ENCODE measurements at places on chromosomes 12 and 14.

GRCh38 chr12:2460051-2460670 lies 334.6 kb upstream of the FKBP4 start:
- no peak overlapping the region for H3K4me3 ChIP-seq
- peaks cover 4% of the 10 kb centered on the region for H3K4me1 ChIP-seq
- H3K27me3 ChIP-seq: peaks cover 2% of the 10 kb centered on the region
- DNase-seq: no peak
- no peaks in the 10 kb centered on the region for H3K36me3 ChIP-seq

- no peak for DNase-seq
- no peaks in the 10 kb centered on the region for H3K27me3 ChIP-seq
- peak overlapping the region; percentile 90 for H3K4me3 ChIP-seq
- H3K4me1 ChIP-seq: peaks cover 34% of the 10 kb centered on the region
These were observed 104.3 kb upstream of the FKBP4 start for GRCh38 chr12:2690348-2691005.

- DNase-seq: peak; percentile 34
- H3K4me3 ChIP-seq: peak overlapping the region; percentile 79
- H3K27ac ChIP-seq: peak overlapping the region; percentile 35
- peaks cover 30% of the 10 kb centered on the region for H3K27me3 ChIP-seq
- no peaks in the 10 kb centered on the region for H3K36me3 ChIP-seq
These were observed 982 bp downstream of the BCL7A start for GRCh38 chr12:122022393-122023338.

GRCh38 chr12:49296836-49297694 lies 2.1 kb downstream of the PRPH start:
- peaks cover 29% of the 10 kb centered on the region for H3K4me1 ChIP-seq
- peak; percentile 38 for DNase-seq
- no peak overlapping the region for H3K27ac ChIP-seq
- H3K4me3 ChIP-seq: peak overlapping the region; percentile 78
- H3K27me3 ChIP-seq: peaks cover 42% of the 10 kb centered on the region

DNA sequence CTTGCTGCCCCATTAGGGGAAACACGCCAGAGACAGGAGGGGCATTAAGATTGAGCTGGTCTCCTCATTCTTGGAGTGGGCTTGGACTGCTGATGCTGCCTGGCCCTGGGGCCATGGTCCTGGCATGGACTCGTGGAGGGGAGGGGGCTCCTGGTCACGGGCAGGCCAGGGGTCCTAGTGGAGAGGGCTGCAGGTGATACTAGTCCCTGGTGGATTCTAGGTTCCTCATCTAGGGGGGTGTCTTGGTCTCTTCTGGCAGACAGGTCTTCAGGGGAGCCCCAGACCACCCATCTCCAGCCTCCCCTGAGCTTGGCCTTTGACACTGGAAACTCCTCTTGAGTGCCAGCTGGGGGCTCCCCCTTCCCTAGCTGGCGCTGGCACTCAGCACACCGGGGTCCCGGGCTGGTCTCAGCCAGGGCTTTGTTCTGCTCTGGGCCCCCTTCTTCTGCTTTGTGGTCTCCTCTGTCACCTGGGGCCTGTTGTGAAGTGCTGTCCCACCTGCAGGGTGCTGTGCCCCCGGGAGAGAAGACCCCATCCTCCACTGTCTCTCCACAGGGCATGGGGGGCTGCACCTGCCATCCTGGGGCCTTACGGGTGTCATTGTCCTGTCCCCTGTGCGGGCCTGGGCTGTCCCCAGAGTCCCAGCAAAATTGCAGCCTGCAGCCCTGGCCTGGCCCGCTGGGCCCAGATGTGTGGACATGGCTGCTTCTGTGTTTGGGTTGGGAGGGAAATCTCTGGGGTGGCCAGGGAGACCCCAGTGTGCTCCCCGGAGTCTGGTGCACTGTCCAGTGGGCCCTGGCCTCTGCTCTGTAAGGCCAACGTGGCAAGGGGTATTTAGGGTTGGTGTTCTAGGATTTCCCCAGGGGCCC lies 2.3 kb downstream of the KIF26A start:
- peaks cover 12% of the 10 kb centered on the region for H3K27me3 ChIP-seq
- DNase-seq: no peak
- peaks cover 3% of the 10 kb centered on the region for H3K4me1 ChIP-seq

GRCh38 chr12:79223210-79223609 lies 358.6 kb downstream of the SYT1 start:
- DNase-seq: no peak
- no peak overlapping the region for H3K27ac ChIP-seq
- H3K4me1 ChIP-seq: no peaks in the 10 kb centered on the region
- no peak overlapping the region for H3K4me3 ChIP-seq
- no peaks in the 10 kb centered on the region for H3K36me3 ChIP-seq
- no peaks in the 10 kb centered on the region for H3K27me3 ChIP-seq

- no peaks in the 10 kb centered on the region for H3K36me3 ChIP-seq
- H3K4me1 ChIP-seq: peaks cover 2% of the 10 kb centered on the region
- no peak for DNase-seq
- no peak overlapping the region for H3K4me3 ChIP-seq
- H3K27ac ChIP-seq: no peak overlapping the region
These were observed 2.6 kb upstream of the KLRK1 start for GRCh38 chr12:10392394-10392930.

DNA sequence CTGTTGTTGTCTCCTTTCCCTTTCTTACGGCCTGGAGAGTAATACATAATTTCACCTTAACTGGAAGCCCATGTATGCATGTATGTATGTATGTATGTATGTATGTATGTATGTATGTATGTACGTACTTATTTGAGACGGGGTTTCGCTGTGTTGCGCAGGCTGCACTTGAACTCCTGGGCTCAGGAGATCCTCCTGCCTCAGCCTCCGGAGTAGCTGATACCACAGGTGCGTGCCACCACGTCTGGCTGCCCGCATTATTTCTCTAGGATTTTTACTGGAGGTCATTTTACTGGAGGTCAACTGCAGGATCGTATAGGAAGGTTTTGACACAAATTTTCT lies 644 bp upstream of the OS9 start:
- H3K27me3 ChIP-seq: peaks cover 20% of the 10 kb centered on the region
- DNase-seq: no peak
- no peak overlapping the region for H3K27ac ChIP-seq
- peaks cover 24% of the 10 kb centered on the region for H3K36me3 ChIP-seq
- no peak overlapping the region for H3K4me3 ChIP-seq

DNA sequence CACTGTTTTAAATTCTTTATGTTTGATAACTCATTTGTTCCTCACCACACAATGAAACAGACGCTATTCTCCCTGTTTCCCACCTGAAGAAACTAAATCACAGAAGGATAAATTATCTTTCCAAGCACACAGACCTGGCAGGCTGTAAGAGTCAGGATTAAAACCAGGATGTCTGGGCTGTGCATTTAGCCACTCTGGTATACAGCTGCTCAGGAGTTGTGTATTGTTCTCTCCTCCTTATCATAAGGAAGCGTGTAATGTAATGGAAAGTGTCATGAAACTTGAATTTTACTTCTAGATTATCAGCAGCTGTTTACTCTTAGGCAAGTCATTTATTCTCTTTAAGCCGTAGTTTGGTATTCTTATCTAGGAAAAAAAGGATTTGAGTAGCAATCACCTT lies 154.8 kb upstream of the LRIG3 start:
- DNase-seq: no peak
- H3K4me3 ChIP-seq: no peak overlapping the region
- H3K27ac ChIP-seq: no peak overlapping the region
- no peaks in the 10 kb centered on the region for H3K27me3 ChIP-seq
- no peaks in the 10 kb centered on the region for H3K4me1 ChIP-seq

DNA sequence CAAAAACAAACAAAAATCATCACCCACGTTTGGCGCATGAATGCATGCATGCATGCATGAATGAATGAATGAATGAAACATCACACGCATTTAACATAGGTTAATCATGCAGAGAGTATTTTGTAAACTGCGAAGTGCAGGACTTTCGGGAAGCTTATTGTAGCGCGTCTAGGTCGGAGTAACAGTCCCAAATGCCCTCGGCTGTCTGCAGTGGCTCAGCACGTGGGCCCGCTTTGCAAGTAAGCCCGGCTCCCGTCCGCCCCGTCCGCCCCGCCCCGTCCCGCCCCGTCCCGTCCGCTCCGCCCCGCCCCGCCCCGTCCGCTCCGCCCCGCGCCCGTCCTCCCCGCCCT lies 263 bp upstream of the IFT81 start:
- peak overlapping the region; percentile 8 for H3K27ac ChIP-seq
- H3K27me3 ChIP-seq: peaks cover 31% of the 10 kb centered on the region
- H3K4me3 ChIP-seq: peak overlapping the region; percentile 60
- no peaks in the 10 kb centered on the region for H3K36me3 ChIP-seq

DNA sequence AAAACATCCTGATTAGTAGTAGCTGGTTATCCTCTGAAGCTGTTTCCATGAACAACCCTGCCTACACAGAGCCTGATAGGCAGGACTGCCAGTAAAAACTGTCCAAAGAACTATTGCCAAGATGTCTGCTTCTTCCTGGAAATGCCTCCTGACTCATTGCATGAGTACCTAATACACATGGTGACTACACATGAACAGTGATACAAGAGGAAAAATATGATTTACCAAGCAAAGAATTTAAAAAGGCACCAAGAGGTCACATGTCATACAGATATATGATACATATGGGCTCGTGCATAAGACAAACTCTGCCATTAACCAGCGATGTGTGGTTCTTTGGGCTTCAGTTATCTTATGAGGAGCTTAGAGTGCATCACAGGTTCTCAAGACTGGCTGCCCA lies 552.3 kb downstream of the SLC16A7 start:
- H3K4me1 ChIP-seq: no peaks in the 10 kb centered on the region
- H3K4me3 ChIP-seq: no peak overlapping the region
- no peak for DNase-seq
- no peaks in the 10 kb centered on the region for H3K27me3 ChIP-seq

DNA sequence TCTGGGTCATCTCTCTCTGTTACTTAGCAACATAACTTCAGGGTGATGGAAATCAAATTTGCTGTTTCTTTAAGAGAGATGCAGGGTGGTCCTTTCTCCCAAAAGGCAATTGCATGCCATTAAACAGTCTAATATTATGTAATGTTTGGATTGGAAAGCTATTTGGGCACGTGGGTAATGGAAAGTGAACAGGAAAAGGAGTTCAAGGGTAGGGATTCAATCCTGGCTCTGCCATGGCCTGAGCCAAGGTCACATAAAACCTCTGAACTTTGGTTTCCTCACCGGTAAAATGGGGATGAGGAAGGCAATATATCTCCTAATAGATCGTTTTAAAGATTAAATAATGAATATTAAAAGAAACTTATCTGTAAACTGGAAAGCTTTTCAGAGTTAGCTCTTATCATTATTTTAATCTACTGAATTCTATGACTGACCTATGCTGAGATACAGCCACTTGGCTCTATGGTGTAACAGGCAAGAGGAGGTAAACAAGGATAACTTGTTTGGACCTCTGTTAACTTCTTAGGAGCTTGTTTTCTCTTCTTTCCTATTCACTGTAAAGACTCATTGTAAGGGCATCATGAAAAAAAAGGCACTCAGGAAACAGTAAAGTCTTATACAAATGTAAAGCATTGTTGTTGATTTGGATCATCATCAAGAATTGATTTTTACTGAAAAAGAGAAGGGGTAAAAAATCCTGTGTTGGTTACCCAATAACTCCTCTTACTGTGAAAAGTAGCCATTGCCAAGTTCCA lies 55.7 kb upstream of the OVCH1 start:
- no peak for DNase-seq
- no peak overlapping the region for H3K4me3 ChIP-seq
- H3K36me3 ChIP-seq: no peaks in the 10 kb centered on the region
- H3K4me1 ChIP-seq: no peaks in the 10 kb centered on the region

GRCh38 chr12:34119366-34119765 lies 97.1 kb downstream of the ALG10 start:
- no peak overlapping the region for H3K27ac ChIP-seq
- H3K27me3 ChIP-seq: peaks cover 3% of the 10 kb centered on the region
- H3K4me1 ChIP-seq: no peaks in the 10 kb centered on the region
- no peaks in the 10 kb centered on the region for H3K36me3 ChIP-seq
- DNase-seq: no peak
- no peak overlapping the region for H3K4me3 ChIP-seq
